ENCODE measurements at places on chromosomes 4 and X.

GRCh38 chr4:2946812-2947600 is 16.2 kb downstream of the NOP14 start:
- no peak for DNase-seq

GRCh38 chrX:79630033-79631009 is 263.2 kb upstream of the ITM2A start:
- no peak for DNase-seq

GRCh38 chrX:134659761-134660160 is 1.5 kb upstream of the PLAC1 start:
- DNase-seq, result no peak

DNA sequence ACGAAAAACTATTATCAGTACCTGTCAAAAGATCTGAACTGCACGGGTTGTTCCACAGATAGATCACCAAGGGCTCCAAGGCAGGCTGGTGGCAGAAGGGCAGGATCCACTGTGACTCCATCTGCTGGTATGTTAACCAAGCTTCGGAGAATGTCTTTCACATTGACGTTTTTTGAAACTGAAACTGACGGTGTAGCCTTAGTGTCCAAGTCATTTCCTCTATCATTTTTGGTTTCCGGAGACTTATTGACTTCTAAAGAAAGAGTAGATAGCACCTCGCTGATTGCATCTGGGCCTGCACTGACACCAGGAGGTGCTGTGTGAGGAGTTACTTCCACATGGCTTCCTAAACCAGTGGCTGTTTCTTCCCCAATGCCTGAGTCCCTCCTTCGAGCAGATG is 186.9 kb downstream of the LRBA start:
- DNase-seq, result no peak

DNA sequence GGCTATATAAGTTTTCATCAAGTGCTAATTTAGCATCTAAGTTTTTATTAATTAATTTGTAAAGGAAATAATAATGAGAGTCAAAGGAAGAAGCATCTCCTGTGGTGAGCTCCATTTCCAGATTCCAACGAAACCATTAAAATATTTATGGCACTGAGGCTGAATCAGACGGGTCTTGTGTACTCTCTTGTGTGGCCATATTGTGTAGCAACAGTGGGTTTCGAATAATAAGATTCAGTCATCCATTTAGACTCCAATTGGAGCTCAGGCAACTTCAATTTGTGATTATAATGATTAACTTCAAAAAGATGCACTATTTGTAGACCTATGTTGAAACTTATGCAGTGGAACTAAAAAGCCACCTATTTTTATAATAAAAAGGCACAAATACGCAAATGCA is 82.4 kb downstream of the SNCA start:
- no peak for DNase-seq

GRCh38 chr4:22814906-22815305 is 122.2 kb downstream of the GBA3 start:
- DNase-seq, result no peak

DNA sequence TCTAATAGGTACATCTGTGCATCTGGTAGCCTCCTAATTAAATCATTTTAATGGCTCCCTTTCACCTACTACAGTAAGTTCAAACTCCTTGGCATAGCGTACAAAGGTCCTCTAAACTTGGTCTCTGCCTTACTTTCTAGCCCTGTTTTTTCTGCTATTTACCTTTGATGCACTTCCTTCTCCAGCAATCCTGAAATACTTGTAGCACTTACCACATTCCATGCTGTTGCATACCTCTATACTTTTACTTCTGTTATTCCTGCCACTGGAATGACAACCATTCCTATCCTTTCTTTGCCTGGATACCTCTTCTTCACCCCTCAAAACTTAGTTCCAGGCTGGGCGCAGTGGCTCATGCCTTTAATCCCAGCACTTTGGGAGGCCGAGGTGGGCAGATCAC is 56.6 kb upstream of the LHFPL1 start:
- DNase-seq, result no peak

- DNase-seq, result no peak
These were observed 20.4 kb downstream of the DOK7 start for GRCh38 chr4:3483471-3483921.

DNA sequence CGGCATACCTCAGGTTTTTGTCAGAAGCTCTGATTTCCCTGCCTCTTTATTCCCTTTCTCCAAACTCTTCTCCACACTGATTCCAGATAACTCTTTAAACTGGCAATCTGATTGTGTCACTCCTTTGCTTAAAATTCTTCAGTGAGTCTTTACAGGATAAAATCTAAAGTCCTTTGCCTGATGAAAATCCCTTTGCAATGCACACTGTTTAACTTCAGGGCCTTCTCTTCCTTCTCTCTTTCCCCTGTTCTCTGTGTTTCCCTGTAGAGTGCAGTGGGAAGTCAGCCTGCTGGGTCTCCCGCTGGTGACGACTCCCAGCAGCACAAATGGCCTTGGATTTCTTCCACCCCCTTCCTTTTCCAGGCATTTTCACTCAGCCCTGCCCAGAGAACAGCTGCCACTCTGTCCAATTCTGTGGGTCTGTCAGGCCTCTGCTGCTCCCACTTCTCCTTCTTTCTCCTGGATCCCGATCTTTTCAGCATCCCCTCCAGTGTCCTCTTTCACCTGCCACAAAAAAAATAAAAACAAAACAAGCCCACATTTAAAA is 189.9 kb upstream of the NWD2 start:
- DNase-seq, result no peak

GRCh38 chrX:9758021-9758638 is 7.5 kb downstream of the GPR143 start:
- no peak for DNase-seq

GRCh38 chrX:19040373-19040772 is 56.5 kb upstream of the PHKA2 start:
- no peak for DNase-seq

- no peak for DNase-seq
These were observed 7.1 kb downstream of the TMEM271 start for GRCh38 chr4:568962-569361.

GRCh38 chr4:24104158-24104565 is 214.3 kb upstream of the PPARGC1A start:
- no peak for DNase-seq

DNA sequence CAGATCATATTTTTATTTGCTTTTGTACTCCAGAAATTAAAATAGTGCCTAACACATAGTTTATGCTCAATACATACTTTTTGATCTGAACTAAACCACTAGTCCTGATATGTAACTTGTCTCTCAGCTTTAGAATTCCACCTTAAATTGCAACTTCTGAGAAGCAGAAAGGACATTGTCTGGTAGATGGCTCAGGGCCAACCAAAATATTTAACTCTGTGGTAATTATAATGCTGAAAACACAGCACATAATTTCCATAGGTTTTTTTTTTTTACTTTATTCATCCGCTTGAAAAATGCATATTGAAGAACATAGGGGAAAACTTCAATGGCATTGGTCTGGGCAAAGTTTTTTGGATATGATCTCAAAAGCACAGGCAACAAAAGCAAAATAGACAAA is 59.3 kb downstream of the AREG start:
- DNase-seq, result no peak

All from naive thymus-derived CD8-positive, alpha-beta T cell (primary cell).